HEK293T (cell line): ENCODE measurements at places on chromosomes 7 and 10.

DNA sequence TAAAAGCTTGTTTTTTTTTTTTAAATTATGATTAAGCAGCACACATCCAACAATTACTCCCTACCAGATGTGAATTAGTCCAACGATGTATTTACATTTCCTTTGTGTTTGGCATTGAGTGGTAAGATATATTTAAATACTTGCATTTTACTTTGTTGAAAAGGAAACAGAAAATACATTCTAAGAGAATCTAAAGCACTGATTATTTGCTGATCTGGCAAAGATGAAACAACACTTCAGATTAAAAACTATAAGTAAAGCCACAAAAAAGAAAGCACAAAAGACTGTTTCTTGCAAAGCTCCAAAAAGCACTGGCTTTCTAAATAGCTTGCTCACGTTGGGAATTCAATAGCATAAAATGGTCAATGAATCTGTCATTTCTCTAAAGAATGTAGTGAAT, 466.5 kb downstream of the PHTF2 start:
- DNase-seq, result no peak

- no peak for DNase-seq
These were observed 266.8 kb downstream of the SORCS1 start for GRCh38 chr10:106897719-106898118.

DNA sequence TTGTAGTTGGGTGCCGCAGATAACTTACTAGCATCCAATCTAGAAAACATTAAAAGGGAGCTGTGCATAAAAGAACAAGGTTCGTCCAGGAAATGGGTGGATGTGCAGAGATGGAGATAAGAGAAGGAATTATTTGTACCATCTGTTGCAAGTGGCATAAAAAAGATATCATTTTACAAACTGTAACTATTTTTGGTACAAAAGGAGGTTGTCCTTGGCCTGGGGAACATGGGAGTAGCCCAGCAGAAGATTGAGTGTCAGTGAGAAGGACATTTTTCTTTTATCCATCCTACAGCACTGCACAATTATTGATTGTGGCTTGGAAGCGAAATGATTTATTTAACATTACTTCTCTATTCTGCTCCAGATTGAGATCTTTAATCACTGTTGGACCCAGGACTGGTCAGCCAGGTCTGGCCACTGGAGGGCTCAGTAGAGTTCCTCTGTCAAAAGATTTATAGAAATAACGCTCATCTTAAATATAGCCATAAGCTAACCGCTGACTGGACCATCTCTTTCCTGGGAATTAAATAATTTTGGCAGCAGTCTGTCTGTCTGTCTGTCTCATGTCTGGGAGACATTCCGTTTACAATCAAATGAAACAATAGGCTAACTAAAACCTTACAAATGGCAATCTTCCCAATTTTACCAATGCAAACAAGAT, 254.1 kb downstream of the KIAA1217 start:
- no peak for DNase-seq

DNA sequence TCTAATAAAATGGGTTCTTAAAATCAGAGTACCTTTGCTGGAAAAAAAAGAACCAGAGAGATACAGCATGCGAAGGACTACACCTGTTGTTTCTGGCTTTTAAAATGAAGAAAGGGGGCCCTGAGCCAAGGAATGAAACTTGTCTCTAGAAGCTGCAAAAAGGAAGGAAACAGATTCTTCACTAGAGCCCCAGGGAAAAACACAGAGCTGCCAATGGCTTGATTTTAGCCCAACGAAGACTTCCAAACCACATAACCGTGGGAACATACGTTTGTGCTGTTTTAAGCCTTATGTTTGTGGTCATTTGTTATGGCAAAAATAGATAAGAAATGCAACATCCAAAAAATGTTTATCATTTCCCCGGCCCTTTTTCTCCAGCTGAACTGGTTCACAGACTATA, 780.0 kb downstream of the SORCS1 start:
- no peak for DNase-seq

GRCh38 chr7:114196517-114196916, 218.1 kb upstream of the FOXP2 start:
- DNase-seq, result no peak

DNA sequence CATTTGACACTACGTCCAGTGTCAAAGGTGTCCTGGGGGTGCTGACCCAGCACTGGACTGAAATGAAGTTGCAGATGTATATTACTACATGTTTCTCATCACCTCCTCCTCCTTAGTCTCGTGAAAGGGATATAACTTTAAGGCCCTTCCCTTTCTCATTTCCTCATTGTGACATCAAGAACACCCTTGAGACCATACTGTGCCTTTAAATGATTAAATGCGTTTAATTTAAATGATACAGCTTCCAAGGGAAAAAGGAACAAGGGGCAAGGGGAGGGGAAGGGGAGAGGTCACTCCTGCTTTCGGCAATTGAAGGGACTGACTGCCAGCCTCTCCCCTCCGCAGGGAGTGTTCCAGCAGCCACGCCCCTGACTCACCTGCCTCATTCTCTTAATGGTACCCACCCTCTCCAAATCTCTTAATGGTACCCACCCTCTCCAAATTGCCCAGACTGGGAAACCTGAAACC, 80.5 kb upstream of the KMT2E start:
- DNase-seq, result no peak
